ENCODE measurements at places on chromosomes 13 and 19.
A peak's percentile ranks its signal among the peaks of the same experiment; 100 is the strongest.

GRCh38 chr19:44741841-44742329 lies 6.6 kb upstream of the BCL3 start:
- peak; percentile 98 for DNase-seq

DNA sequence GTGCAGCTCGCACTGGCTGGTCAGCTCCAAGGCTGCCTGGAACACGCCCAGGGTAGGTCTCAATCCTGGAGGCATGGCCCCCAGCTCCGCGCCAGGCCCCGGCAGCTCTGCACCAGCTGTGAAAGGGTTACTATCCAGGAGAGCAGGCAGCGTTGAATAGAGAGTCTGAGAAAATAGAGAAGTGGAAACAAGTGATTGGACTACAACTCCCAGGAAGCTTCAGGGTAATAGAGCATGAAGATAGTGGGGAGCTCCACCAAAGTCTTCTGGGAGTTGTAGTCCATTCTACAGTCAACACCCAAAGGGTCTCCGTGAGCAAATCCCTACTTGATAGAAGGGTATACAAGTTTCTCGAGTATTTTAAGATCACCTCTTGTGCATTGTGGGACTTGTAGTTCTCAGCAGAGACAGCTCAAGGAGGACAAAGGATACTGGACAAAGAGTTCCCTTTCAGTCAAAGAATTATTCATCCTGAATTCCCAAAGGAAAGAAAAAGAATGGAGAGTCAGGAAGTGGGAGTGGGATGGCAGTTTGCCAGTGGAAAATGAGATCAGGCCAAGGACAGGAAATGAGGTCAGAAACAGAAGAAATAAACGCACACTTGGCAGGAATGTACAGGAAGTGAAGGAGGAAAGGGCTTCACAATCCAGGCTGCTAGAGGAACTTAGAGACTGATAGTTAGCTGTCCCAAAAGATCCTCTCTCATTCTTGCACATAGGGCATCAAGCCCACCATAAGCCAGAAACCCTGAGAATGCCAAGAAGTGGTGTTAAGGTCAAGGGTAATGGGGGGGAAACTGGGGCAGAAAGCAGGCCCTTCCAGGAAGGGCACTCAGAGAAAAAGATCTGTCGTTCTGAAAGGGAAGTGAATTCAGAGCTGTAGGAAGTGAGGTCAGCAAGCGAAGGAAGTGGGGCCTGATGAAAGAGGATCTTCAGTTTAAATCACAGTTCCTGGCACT lies 5.5 kb upstream of the MAMSTR start:
- peak; percentile 63 for DNase-seq

GRCh38 chr13:62278271-62278670 lies 862.6 kb upstream of the PCDH20 start:
- no peak for DNase-seq

DNA sequence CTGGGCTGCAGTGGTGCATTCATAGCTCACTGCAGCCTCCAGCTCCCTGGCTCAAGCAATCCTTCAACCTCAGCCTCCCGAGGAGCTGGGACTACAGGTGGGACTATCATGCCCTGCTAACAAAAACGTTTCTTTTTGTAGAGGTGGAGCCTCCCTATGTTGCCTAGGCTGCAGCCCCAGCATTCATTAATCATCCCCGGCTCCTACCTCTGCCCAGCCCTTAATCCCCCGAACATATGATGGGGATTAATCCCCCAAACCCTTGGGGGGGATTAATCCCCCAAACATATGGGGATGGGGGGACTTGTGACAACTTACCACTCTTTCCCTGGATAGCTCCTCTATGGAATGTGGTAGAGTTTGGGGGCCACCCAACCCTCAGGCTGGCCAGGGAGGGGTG lies 45.9 kb downstream of the SUGP2 start:
- no peak for DNase-seq

DNA sequence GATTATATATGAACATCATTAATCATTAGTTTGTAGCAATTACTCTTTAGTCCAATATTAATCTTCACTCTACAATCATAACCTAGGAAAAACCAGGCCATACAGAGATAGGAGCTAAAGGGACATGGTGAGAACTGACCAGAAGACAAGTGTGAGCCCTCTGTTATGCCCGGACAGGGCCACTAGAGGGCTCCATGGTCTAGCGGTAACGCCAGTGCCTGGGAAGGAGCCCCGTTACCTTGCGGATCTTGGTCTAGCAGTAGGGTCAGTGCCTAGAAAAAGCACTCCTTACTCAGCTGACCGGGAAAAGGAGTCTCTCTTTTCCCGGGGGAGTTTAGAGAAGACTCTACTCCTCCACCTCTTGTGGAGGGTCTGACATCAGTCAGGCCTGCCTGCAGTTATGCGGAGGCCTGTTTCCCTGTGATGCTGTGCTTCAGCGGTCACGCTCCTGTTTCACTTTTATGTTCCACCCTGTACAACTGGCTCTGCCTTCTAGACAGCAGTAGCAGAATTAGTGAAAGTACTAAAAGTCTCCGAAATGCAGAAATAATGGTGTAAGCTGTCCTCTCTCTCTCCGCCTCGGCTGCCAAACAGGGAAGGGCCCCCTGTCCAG lies 13.8 kb downstream of the OR7D4 start:
- peak; percentile 69 for DNase-seq

GRCh38 chr13:26528527-26528926 lies 29.0 kb upstream of the WASF3 start:
- DNase-seq, result no peak

- DNase-seq, result no peak
These were observed 143.3 kb upstream of the FREM2 start for GRCh38 chr13:38543561-38543960.

DNA sequence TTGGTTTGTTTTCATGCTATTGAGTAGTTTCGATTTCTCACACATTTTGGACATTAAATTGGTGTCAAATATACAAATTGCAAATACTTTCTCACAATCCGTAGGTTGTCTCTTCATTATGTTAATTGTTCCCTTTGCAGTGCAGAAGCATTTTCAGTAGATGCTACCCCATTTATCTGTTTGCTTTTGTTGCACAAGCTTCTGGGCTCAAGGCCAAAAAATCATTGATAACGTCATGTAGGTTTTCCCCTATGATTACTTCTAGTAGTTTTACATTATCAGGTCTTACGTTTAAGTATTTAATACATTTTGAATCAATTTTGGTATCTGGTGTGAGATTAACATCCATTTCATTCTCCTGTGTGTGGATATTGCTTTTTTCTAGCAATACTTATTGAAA lies 14.0 kb upstream of the ZNF347 start:
- DNase-seq, result no peak

- peak; percentile 3 for DNase-seq
These were observed 194.1 kb downstream of the TDRD3 start for GRCh38 chr13:60590800-60591747.

DNA sequence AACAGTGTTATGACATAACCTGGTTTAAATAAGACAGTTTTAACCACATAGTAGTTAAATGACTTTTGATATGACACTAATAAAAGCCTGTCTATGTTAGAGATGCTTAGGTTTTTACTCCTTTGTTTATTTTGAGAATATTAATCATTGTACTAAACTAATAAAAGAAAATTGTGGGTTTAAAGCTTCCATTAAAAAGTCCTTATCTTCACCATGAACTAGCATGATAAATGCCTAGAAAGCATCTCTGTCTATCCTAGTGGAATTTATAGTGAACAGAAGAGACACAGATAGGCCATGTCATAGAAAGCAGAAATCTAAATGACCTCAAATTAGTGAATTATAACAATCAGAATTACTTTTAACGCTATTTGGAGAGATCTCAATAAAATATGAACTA lies 255.2 kb downstream of the PCDH9 start:
- no peak for DNase-seq

DNA sequence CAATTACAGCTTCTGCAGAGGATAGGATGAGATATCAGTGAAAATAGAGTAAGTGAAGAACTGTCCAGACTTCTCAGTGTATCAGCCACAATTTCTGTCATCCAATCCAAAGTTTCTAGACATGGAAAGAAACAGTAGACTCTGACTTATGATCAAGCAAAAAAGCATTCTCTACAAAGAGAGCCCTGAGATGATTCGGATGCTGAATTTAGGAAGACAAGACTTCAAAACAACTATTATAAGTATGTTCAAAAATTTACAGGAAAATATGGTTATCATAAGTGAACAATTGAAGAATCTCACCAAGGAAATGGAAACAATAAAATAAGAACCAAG lies 238.2 kb upstream of the IRS2 start:
- DNase-seq, result no peak

GRCh38 chr13:39563470-39563735 lies 39.6 kb downstream of the LHFPL6 start:
- no peak for DNase-seq

DNA sequence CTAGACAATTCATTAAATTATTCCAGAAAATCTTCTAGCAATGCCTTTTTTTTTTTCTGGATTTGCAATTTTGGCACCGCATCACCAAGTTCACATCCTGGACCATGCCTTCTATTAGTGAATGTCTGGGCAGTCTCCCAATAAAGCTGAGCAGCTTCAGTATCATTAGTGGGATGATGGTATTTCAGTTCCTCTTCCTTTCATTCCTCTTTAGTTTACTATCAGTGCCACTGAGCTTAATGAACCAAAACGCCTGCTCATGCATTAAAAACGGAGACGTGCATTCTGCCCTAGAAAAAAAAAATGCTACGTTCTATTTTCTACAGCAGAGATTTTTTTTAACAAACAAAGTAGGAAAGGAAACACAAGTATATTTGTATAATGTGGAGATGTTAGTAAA lies 343.0 kb downstream of the PCDH9 start:
- DNase-seq, result no peak

DNA sequence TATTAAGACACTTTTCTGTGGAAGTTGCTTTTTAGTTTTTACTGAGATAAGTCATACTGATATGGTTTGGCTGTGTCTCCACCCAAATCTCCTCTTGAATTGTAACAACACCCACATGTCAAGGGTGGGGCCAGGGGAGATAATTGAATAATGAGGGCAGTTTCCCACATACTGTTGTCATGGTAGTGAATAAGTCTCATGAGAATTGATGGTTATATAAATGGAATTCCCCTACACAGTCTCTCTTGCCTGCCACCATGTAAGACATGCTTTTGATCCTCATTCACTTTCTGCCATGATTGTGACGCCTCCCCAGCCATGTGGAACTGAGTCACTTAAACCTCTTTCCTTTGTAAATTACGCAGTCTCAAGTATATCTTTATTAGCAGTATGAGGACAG lies 1340.4 kb downstream of the SLITRK5 start:
- DNase-seq, result no peak

- DNase-seq, result no peak
These were observed 51.1 kb downstream of the MLLT1 start for GRCh38 chr19:6228551-6229215.

- no peak for DNase-seq
These were observed 172.6 kb upstream of the ATXN8OS start for GRCh38 chr13:69935043-69935442.

GRCh38 chr19:34363094-34363493 lies 1.9 kb upstream of the GPI start:
- no peak for DNase-seq

- no peak for DNase-seq
These were observed 16.5 kb downstream of the IQCN start for GRCh38 chr19:18257503-18258470.

- no peak for DNase-seq
These were observed 90.7 kb downstream of the RGCC start for GRCh38 chr13:41548031-41548430.

DNA sequence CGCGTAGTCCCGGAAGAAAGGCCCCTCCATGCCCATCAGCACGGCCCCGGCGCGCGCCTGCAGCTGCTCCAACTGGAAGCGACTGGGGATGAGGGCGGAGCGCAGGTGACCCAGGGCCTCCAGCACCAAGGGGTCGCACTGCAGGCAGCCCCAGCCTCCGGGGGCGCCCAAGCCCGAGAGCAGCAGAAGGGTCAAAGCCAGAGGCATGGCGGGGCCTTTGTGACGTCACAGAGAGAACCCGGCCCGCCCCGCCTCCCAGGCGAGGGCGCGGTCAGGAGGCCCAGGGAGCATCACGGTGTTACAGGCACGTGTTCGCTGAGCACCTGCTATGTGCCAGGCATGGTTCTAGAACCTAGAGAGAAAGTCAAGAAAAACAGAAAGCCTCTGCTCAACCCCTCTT lies at the start of gene IZUMO2:
Gene IZUMO2, minus strand, starts transcription at position 294 of the 400 bp plus-strand sequence. Its CDS starts 87 bp downstream, at position 207.
- no peak for DNase-seq

DNA sequence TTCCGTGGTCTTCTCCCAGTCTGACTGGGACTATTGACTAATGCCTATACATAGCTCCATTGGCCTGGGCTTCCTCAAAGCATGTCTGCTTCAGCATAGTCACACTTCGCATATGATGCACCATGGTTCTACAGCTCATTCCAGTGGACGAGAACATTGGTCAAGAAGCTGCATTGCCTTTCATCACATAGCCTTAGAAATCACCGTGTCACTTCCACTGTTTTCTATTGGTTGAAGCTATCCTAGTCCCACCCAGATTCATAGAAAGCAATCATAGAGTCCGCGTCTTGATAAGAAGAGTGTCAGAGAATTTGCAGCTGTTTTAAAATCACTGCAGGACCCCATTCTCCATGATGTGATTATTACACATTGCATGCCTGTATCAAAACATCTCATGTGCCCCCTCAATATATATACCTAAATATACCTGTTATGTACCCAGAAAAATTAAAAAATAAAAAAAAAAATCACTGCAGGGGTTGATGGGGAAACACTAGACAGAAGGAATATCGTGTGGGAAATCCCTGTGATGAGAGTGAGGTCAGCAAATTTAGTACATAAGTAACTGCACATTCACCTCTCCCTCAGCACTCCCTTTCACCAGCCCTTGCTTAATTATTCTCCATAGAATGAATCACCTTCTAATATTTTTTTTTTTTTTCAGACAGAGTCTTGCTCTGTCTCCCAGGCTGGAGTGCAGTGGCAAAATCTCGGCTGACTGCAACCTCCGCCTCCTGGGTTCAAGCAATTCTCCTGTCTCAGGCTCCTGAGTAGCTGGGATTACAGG lies 2.2 kb upstream of the ARHGAP33 start:
- DNase-seq, result no peak

DNA sequence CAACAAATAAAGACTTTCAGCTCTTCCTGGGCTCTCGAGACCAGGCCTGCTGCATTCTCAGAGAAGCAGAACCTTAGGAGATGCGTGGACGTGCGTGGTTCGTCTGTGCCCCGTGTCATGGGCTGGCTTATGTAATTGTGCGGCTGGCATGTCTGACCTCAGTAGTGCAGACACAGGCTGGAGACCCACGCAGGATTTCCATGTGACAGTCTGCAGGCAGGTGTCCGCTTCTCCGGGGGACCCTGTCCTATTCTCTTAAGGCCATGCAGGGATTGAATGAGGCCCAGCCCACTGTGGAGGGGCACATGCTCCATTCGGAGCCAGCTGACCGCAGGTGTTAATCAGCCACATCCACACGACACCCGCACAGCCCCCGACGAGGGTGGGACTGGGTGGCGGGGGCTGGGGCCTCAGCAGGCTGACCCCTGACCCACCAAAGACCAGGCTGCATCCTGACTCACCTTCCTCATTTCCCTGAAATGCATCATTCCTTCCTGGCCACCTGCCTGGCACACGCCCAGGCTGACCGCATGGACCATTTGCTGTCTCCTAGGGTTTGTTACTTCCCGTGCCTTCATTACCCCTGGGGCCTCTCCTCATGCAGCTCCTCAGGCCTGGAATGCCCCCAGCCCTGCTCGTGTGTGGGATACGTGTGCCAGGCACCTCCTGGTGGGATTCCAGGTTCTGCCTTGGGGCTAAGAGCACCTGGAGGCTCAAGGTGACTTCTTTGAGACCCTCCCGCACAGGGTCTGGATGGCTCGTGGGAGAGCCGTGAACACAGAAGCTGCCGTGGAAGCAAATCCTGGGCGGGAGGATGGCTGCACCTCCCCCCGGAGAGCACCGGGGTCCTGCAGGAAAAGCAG lies 10.7 kb upstream of the MCF2L start:
- no peak for DNase-seq
